ENCODE measurements at places on chromosomes 1 and 21.
A peak's percentile ranks its signal among the peaks of the same experiment; 100 is the strongest.

- DNase-seq = no peak
Measured at GRCh38 chr1:35287807-35288640, 19.5 kb downstream of the ZMYM4 start.

- no peak for DNase-seq
Measured at GRCh38 chr1:220149742-220150141, 55.8 kb downstream of the IARS2 start.

DNA sequence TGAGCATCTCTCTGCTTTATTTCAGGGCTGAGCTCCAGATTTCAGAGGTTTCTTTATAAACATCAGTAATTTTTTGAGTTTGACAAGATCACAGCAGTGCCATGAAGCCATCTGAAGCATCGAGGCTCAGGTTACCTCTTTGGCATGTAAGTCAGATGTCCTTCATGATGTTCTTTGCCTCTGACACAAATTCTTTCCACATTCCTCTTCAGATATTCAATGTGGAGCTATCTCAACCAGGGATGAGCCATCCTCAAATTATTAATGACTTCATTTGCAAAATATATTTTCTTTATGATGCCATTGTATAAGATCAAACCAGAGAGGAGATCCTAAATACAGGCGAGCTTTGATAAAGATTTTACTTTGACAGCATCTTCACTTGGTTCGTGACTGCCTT, 256.7 kb downstream of the COL11A1 start:
- DNase-seq = no peak

- peak; percentile 20 for DNase-seq
Measured at GRCh38 chr1:179016706-179017382, 8.8 kb upstream of the FAM20B start.

GRCh38 chr1:84073266-84073665, 70.8 kb upstream of the PRKACB start:
- no peak for DNase-seq

GRCh38 chr1:47761974-47762373, 235.2 kb downstream of the TRABD2B start:
- no peak for DNase-seq

GRCh38 chr1:113545210-113545609, 154.9 kb downstream of the MAGI3 start:
- DNase-seq = no peak

- DNase-seq = no peak
Measured at GRCh38 chr1:44777969-44778635, 2.8 kb downstream of the RPS8 start.

DNA sequence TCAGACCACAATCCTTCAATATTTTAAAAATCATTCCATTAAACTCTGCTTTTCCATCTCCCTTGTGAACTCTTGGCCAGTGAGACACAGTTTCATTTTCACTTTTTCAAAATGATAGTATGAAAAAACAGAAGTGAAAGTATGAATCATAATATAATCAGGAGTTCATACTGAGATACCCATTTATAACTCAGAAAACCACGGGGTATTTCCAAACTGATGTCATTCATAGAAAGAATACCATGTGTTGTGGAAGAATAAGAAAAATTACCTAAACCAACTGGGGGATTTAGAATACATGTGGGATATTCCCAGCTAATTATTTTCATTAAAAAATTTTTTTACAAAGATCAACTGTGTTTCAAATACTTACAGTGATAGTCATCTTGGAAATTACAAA, 149.9 kb downstream of the MRPL39 start:
- no peak for DNase-seq

GRCh38 chr1:116502671-116503314, 68.0 kb downstream of the CD58 start:
- no peak for DNase-seq

- no peak for DNase-seq
Measured at GRCh38 chr1:110726755-110727154, 52.0 kb upstream of the KCNA3 start.

- peak; percentile 29 for DNase-seq
Measured at GRCh38 chr1:24641646-24642151, 1.4 kb upstream of the SRRM1 start.

- no peak for DNase-seq
Measured at GRCh38 chr1:41627491-41628280, 143.2 kb upstream of the EDN2 start.

DNA sequence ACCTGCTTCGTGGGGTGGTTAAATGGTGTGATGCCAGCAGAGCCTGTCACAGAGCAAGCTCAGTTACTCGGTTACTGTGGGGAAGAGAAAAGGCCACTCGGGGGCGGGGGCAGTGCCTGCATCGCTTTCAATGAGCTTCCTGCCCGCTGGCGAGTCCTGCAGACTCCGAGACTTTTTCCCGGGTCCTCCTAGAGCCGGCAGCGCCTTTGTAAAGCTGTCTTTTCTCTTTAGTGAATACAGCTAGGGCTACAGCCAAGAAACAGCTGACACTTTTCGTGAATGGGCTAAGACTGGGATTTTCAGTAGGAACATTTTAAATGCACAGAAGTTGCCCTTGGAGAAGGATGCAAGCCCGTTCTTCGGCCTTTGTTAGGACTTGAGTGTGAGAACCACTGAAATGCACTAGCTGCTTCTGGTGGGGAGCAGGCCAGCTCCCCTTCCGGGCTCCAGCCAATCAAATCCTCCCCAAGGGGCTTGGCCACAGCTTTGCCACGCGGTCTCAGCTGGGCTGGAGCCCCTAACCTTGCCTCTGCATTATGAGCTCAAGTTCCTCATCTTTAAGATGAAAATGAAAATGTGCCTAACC, 23.4 kb upstream of the EFHD2 start:
- DNase-seq = no peak

DNA sequence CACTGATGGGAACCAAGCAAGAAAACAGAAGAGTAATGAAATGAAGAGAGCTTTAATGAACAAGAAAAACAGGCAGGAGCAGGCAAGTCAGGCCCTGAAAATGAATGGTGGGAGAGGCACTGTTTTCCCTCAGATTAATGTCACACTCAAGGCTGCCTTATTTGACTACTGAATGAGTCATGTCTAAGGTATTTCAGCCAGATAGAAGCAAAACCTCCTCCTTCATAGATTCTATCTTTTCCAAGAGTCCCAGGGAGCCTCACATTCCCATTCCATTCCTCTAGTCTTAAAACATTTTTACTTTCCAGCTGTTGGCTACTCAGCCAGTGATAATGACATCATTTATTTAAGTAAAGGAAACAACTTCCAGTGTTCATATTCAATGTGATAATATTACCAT, 228.4 kb upstream of the NRIP1 start:
- DNase-seq = no peak

- DNase-seq = no peak
Measured at GRCh38 chr1:53652441-53653199, 86.3 kb downstream of the GLIS1 start.

- no peak for DNase-seq
Measured at GRCh38 chr21:41958886-41959563, 5.2 kb upstream of the C2CD2 start.

GRCh38 chr1:11505591-11506538, 26.9 kb downstream of the DISP3 start:
- DNase-seq = peak; percentile 40

DNA sequence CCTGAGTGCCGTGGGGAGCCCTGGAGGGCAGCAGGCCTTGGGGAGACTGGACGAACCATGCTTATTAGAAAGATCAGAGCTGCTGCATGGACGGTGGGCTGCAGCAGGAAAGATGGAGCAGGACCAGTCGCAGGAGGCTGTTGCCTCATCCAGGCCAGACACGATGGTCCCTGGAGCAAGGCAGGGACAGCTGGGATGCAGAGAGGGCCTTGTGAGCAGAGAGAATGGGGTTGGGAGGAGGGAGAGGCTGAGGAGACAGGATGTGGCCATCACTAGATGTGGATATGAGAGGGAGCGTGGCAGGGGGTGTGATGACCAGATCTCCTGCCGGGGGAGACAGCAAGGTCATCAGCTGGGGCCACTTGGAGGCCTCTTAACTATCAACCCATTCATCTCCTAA, 727.6 kb downstream of the PTPRU start:
- no peak for DNase-seq

- no peak for DNase-seq
Measured at GRCh38 chr1:69175053-69175452, 392.7 kb upstream of the LRRC7 start.

DNA sequence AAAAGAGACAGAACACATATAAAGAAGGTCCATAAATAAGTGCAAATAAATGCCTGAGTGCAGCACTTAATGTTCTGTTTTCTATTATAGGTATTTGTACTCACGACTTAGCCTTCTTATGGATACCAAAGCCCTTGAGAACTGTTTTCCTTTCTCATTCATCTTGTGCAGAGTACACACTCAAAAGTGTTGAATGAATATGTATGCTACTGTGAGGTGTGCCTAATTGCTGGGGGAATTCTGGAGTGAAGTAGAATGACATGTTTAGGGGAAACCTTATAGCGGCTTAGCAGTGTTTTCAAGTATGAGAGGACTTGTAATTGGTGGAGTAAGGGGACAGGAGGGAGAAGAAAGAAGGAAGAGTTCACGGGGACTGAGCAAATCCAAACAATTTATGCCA, 157.6 kb downstream of the CACNA1E start:
- peak; percentile 32 for DNase-seq

DNA sequence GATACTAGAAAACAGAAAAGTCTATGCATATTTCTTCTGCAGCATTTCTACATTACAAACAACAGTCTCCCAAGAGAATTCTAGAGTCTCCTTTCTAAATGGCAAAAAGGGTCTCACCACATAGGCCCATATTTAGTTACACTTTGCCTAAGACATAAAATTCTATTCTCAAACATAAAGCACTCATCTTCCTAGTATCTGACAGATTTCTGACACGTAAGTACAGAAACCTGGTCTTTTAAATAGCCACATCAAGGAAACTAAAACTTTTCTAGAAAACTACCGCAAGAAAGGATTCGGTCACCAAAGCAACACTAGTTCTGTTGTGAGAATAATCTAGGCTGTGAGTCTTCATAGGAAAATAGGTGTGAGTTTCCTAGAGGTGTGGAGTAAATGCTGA, 33.6 kb upstream of the CTSK start:
- DNase-seq = no peak

GRCh38 chr1:12480748-12481362, 137.2 kb downstream of the DHRS3 start:
- DNase-seq = no peak

- no peak for DNase-seq
Measured at GRCh38 chr1:7373876-7374562, 397.1 kb upstream of the VAMP3 start.

DNA sequence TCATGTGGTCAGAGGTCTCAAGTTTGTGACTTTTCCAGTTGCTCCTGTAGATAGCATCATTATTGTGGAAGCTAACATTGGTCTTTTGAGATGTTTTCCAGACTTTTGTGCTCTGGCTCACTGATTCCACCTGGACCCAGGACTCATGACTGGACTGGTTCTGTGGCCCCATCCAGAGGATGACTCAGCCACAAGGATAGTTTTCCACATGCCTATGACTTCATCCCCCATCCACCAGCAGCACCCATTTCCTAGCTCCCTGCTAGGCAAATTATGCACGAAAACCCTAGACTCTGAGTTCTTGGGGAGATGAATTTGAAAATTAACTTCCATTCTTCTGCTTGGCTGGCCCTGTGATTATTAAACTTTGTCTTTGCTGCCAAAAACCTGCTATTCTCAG, 949.3 kb downstream of the MRPL39 start:
- no peak for DNase-seq

DNA sequence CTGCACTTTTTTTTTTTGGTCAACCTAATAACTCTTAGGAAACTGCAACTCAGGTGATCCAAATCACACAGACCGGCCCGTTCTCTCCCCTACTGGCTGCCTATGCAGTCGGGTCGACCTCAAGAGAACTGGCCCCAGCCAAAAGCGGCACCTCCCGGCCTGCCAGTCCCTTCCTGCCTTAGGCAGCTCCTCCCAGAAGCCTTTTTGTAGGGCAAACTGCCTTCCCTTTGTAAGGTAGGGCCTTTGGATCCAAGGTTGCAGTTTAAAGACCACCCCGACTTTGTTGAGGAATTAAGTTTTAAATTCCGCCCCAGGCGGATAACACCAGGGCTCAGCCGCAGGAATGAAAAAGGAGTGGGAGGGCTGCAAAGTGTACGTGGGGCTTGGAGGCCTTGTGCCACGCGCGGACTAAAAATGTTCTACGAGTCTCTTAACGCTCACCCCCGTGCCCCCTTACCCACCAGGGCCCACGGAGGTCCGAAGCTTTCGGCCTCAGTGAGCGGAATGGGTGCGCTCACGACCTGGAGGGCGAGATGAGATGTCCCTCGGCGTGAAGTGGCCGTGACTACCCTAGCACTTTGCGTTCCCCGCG, 642 bp upstream of the ST3GAL3 start:
- DNase-seq = peak; percentile 11

GRCh38 chr1:235971020-235971419, 93.9 kb downstream of the NID1 start:
- DNase-seq = no peak
